Upper lobe of right lung (tissue), 1 donor: ENCODE measurements at places on chromosomes 3 and 15. TPM values are rescaled to one million over a fixed set of nuclear protein-coding genes. Genes with fewer than 3 reads are reported as not detected.

Gene TIMP4
- 6.9 TPM for total RNA-seq

Gene SLC9C1
- total RNA-seq: not detected

Gene GREM1
- 2.8 TPM for total RNA-seq

Gene AHSG
- not detected for total RNA-seq

Gene UROC1
- total RNA-seq: not detected

Gene GPR62
- not detected for total RNA-seq

Gene SCN11A
- 0.14 TPM for total RNA-seq

Gene THAP10
- 1.5 TPM for total RNA-seq

Gene UBAP1L
- 4.9 TPM for total RNA-seq

Gene XCR1
- total RNA-seq: 0.26 TPM

Gene LIPH
- 38.0 TPM for total RNA-seq

Gene GABRB3
- total RNA-seq: 3.2 TPM

Gene CIP2A
- total RNA-seq: 1.9 TPM

DNA sequence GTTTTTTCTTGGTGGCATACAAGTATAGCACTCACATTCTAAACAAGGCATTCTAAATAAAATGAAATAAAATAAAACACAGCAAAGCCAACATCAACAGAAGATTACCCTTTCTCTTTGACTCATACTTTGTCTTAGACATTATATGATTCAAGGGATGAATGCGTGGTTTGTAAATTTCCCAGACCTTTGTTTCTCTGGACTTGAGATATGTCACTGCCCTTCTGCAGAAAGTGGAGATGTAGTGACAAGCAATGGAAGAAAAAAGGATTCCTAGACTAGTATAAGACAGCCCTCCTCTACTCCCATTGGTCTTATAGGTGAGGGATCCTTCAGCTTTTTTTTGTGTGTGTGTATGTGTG is 22.4 kb downstream of the NANOGP8 start:
- DNase-seq: no peak

- DNase-seq: no peak
Measured at GRCh38 chr3:45460361-45460760, 72.0 kb downstream of the LARS2 start.

GRCh38 chr3:16608816-16609215 is 3.6 kb upstream of the DAZL start:
- no peak for DNase-seq

- peak; percentile 85 for DNase-seq
Measured at GRCh38 chr15:65132878-65133547, 595 bp downstream of the PDCD7 start.

DNA sequence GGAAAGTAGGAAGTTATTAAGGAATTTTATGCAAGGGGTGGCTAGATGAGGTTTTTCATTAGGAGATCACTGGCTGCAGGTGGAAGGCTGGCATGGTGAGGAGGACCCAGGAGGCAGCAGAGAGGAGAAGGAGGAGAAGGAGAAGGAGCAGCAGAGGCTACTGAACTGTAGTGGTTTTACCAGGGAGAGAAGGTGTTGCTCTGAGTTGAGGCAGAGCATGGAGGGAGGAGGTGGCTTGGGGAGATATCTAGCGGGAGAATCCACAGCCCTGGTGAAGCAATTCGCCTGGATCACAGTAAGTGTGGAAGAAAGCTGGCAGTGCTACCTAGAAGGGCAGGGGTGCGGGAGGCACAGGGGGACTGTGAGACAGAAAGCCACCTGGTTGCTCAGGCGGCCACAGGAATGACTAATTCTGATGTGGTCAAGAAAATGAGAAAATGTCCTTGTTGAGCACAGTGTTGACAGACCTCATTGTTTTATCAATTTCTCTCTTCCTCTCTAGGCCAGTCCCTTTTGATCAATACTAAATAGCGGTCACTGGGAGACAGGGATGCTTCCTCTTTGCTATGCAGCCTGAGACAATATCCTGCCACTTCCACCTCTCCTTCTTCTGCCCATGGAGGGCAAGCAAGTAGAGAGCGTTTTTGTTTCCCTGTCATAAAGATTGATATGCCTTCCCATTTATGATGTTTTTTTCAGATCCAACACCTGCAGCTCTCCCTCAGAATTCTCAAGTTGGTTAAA is 94.6 kb downstream of the EEFSEC start:
- no peak for DNase-seq

- DNase-seq: no peak
Measured at GRCh38 chr3:107368654-107369398, 8.4 kb upstream of the CCDC54 start.

DNA sequence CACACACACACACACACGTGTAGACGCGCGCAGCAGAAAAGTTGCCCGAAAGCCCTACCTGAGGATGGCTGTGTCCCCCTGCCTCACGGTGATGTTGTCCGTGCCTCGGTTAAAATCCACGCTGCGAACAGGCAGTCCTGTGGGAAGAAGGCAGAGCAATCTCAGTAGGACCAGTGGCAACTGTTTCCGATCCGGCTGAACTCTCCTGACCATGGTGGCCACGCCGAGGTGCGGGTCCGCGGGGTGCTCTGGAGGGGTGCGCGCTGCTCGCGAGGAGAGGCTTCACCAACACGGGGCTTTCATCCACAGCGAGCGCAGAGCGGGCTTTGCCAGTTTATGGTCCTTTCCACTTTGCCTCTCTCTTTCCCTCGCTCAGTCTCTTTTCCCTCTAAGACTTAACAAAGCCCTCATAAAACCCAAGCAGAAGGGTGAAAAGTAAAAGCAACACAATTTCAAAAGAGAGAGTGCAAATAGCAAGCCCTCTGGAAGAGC is 422 bp downstream of the LSAMP start:
- no peak for DNase-seq

GRCh38 chr15:87193481-87193880 is 1063.1 kb downstream of the NTRK3 start:
- no peak for DNase-seq

DNA sequence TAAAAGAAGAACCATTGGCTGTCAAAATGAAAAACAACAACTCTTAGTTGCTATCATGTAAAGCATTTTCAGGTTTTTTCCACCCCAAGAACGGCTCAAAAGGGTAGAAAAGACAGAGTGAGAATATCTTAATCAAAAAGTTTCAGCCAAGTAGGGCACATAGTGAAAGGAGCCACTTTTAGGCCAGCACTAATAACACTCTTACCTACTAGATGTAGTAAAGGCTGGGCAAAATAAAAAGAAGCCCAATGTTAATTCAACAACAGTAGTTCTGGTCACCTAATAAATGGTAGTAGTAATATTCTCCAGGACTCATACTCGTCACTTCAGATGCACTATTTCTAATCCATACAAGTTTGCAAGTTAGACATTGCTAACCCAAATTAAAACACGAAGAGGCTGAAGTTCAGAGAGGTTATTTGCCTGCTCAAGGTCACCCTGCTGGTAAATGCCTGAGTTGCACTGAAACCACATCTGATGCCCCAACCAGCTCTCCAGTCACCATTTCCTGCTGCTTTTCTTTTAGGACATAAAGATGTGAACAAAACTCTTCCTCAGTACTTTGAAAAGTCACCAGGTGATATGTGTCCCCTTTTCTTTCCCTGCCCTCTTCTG is 7.5 kb downstream of the GOLIM4 start:
- no peak for DNase-seq

GRCh38 chr3:126617571-126617970 is 37.4 kb downstream of the TXNRD3 start:
- no peak for DNase-seq

- DNase-seq: no peak
Measured at GRCh38 chr3:177810162-177810623, 612.9 kb upstream of the TBL1XR1 start.

DNA sequence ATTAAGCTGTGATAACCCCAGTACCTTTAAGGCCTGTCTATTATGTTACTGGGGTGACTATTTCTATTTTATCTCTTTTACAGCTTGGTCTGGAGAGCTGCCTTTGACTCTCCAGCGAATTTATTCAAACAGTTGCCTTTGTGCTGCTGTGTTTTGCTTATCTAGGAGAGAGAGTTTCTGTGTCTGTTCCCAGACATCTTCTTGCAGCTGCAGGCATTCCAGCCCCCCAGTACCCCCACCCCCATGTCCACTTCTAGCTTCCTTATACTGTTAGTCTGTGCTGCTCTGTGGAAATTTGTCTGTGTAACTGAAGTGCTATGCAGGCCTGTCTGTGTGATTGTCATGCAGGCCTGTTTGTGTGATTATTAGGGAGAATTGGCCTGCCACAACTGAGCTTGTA is 713.7 kb upstream of the SEMA6D start:
- no peak for DNase-seq

DNA sequence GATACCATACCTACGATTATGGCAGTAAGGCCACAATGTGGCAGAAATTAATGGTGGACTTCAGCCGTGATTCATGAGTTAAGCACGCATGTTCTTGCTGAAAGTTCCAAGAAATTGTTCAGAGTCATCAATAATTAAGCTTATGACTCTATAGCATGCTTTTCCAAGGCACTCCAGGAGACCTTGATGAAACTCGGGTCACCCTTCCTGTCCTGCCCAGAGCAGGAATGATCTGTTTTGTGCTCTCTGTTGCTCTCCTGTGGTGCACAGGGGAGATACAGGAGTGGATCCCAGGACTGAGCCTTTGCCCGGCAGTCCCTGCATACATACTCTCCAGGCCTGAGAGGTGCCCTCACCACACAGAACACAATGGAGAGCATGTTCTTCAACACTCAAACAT is 141.6 kb upstream of the SLC2A2 start:
- DNase-seq: no peak

DNA sequence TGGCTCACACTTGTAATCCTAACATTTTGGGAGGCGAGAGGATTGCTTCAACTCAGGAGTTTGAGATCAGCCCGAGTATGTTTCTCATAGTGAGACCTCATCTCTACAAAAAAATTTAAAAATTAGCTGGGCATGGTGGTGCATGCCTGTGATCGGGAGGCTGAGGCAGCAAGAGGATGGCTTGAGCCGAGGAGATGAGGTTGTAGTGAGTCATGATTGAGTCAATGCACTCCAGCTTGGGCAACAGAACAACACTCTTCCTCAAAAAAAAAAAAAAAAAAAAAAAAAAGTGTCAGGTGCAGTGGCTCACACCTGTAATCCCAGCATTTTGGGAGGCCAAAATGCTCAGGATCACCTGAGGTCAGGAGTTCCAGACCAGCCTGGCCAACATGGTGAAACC is 2.4 kb downstream of the RPL39L start:
- no peak for DNase-seq

- DNase-seq: no peak
Measured at GRCh38 chr3:177196008-177196455, 1.2 kb downstream of the TBL1XR1 start.

- no peak for DNase-seq
Measured at GRCh38 chr15:65651831-65652749, 30.4 kb downstream of the SLC24A1 start.

DNA sequence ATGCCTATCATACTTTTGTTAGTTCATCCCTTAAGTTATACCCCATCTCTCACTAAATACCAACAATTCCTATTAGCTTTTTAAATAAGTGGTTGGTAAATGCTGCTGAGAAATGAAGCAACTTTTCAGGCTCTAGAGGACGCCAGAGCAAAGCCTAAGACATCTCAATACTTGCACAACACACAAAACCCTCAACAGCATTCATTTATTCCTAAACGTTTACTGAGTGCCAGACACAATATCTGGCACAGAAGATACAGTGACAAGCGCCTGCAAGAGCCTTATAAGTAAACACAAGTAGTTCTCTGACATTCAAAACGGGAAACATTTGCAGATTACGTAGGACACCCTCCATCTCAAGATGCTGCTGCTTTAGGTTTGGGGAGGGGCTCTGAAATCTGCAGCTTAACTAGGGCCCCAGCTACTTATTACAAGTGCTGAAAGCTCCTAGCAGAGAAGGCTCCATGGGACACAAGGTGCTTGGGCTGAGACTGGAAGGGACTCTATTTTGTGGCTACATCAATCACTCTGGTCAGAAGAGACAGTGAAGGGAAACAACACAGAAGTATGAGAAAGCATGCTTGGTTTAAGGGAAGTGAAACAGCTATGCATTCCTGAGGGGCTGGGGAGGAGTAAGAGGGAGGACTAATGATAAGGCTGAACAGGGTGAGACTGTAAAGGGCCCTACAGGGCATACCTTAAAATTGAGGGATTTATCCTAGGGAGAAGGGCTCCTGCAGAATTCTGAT is 311.3 kb downstream of the PLCL2 start:
- no peak for DNase-seq

DNA sequence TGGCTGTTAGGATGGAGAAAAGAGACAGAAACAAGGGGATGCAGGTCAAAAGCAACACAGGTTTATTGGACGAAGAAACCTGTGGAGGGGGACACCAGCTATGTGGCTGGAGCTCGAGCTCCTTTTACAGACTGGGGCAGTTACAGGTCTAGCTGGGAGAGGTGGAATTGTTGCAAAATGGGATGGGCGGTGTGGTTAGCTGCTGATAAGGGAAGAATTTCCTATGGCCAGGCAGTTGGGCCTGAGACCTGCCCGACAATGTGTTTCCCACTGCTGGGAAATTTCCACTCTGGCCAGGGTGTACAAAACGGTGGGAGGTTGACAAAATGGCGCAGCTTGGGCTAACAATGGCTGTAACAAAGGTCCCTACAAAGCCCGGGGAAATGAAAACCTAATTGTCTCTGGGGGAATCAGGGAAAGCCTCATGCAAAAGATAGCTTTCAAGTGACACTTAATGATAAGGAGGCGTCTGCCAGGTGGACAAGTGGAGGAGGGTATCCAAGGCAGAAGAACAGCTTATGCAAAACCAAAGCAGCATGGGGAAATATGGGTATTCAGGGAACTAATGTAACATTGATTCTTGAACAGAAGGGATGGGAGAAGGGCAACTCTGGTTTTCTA is 137.4 kb upstream of the SGO1 start:
- DNase-seq: no peak

GRCh38 chr15:79212589-79213157 is 69.8 kb upstream of the ANKRD34C start:
- no peak for DNase-seq

GRCh38 chr15:89898614-89899294 is 5.0 kb upstream of the AP3S2 start:
- no peak for DNase-seq

GRCh38 chr15:50810128-50810527 is 44.6 kb upstream of the SPPL2A start:
- DNase-seq: no peak

DNA sequence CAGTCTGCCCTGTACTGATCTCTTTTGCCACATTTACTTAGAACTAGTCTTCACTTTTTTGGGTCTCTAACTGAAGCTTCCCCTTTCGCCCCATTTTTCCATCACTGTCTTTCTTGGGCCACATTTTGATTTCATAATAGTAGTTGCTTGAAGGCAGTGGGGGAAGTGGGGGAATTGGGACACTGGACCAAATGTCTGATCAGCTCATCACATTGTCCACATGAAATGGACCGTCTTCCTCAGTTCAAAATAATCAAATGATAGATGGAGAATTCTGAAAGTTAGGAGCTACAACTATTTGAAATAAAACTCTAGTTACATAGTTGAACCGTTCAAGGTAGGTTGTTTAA is 747 bp downstream of the PDCD6IP start:
- no peak for DNase-seq

- peak; percentile 85 for DNase-seq
Measured at GRCh38 chr15:101121511-101122090, 130.2 kb downstream of the CHSY1 start.

GRCh38 chr15:83250781-83251180 is 33.7 kb downstream of the BNC1 start:
- DNase-seq: no peak
